ENCODE measurements at places on chromosomes 5 and 9.

- DNase-seq = no peak
Observed at GRCh38 chr5:159338118-159338517, 7.8 kb upstream of the IL12B start.

GRCh38 chr5:140245341-140245740, 57.6 kb downstream of the PFDN1 start:
- peak; percentile 55 for DNase-seq

DNA sequence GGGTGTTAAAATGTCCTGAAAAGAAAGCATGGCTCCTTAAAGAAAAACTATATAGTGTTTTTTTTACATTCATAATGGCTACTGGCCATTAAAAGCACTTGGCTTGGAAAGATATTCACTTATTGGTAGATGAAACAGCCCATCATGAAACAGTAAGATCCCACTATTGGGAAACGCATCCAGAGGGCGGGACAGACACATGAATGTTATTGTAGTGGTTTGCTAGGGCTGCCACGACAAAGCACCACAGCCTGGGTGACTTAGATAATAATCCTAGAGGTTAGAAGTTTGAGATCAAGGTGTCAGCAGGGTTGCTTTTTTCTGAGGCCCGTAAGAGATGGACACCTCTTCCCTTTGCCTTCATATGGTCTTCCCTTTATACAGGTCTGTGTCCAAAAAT, 139.4 kb upstream of the ANKH start:
- DNase-seq = no peak

DNA sequence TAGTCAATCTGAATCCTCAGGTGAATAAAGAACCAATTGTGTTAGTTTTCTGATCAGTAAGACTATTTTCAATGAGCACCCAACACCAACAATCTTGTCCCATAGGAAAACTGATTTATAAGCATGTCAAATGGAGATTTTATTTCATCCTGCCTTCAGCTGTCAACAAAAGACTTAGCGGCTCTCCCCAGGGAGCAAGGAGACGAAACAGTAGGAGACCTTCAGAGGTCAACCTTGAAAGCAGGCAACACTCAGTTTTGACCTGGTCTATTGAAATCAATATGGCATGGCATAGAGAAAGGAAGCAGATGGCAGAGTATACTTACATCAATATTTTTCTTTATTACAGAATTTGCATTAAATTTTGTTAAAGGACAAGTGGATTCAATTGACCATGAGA, 34.1 kb downstream of the ZNF622 start:
- no peak for DNase-seq

GRCh38 chr5:75603821-75604220, 7.4 kb upstream of the ANKDD1B start:
- DNase-seq = no peak

- DNase-seq = no peak
Observed at GRCh38 chr9:126874546-126875314, 14.3 kb downstream of the ZBTB34 start.

All from hematopoietic multipotent progenitor cell (in vitro differentiated cells).